ENCODE measurements at places on chromosomes 3 and 15.

DNA sequence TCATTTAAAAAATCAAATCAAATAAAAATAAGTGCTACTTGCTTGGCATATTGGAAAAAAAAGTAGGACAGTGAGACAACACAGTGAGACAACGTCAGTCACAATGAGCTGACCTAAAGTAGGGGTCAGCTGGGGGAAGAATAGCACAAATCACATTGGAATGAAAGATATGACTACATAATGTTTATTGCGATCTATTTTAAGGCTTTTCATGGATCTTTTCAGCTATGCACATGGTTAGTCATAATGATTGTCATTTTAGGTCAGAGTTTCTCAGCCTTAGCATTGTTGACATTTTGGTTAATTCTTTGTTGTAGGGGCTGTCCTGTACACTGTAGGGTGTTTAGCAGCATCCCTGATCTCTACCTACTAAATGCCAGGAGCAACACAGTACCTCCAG is 44.5 kb downstream of the CMSS1 start:
- DNase-seq: no peak

- DNase-seq: no peak
Observed at GRCh38 chr3:46271209-46271745, 29.0 kb downstream of the CCR3 start.

GRCh38 chr15:64928626-64929220 is 17.0 kb downstream of the ANKDD1A start:
- DNase-seq: no peak

GRCh38 chr3:116020495-116020894 is 397.2 kb downstream of the GAP43 start:
- DNase-seq: no peak

GRCh38 chr3:18424729-18425640 is at the start of gene SATB1:
Gene SATB1 (minus strand): TSS chr3:18425339. CDS start chr3:18420967, 4,372 bp downstream.
- peak; percentile 40 for DNase-seq

DNA sequence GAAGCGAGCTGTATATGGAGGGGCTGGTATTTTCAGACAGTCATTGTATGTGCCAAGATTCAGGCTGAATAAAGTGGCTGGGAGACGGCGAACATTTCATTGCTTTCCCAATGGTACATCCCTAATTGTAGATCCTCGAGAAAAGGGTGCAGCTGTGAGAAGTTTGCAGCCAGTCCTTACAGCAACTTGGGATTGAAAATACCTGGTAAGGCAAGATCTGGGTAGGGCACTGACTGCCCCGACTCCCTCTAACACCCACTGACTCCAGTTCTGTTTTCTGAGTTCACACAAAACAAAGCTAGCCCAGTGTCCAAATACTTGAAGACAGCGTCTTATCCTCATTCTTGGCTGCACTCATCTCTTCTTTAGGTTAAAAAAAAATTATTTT is 63.7 kb downstream of the EDEM1 start:
- no peak for DNase-seq

- DNase-seq: no peak
Observed at GRCh38 chr3:10763817-10764258, 52.2 kb upstream of the SLC6A11 start.

DNA sequence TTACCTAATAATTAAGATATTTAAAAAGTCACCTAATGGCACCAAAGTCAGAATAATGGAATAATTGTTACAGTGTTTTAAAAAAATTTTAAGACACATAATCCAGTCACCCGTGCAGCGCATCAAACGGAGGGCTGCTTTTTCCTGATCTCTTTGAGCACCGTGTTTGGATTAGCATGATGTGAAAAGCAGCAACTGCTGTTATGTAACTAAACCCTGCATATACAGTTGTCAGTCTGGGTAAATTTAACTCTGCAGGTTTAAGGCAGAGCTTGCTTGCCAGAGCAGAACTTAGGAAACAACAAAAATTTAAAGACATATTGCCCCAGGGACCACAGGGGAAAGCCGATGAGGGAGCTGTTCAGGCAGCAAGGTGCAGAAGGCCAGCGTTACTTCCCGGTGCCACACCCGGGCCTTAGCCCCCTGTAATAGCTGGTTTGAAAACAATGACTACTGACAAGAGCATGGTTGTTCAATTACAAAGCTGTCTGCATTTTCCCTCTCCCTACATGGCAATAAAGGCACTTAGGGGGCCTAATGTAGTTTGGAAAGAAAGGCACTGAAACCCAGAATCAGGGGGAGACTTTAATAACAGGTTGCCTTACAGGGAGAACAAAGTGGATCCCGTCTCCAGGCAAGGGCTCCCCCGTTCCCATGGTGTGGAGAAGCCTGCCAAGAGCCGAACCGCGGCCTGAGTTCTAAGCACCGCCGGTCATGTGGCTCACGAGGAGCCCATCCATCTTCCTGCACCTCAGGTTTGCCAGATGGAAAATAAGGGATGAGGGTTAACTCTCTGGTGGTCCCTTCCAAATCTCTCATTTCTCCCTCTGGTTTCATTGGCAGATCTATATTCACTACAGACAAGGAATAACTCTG is 32.2 kb downstream of the RORA start:
- no peak for DNase-seq

- no peak for DNase-seq
Observed at GRCh38 chr3:148789146-148789545, 38.5 kb upstream of the CPB1 start.

- DNase-seq: no peak
Observed at GRCh38 chr3:171528102-171528501, 67.9 kb upstream of the TNIK start.

- no peak for DNase-seq
Observed at GRCh38 chr3:117036259-117036799, 326.8 kb downstream of the TUSC7 start.

- no peak for DNase-seq
Observed at GRCh38 chr3:19811689-19812088, 122.3 kb downstream of the EFHB start.

- DNase-seq: no peak
Observed at GRCh38 chr3:71991681-71992080, 206.7 kb upstream of the PROK2 start.

DNA sequence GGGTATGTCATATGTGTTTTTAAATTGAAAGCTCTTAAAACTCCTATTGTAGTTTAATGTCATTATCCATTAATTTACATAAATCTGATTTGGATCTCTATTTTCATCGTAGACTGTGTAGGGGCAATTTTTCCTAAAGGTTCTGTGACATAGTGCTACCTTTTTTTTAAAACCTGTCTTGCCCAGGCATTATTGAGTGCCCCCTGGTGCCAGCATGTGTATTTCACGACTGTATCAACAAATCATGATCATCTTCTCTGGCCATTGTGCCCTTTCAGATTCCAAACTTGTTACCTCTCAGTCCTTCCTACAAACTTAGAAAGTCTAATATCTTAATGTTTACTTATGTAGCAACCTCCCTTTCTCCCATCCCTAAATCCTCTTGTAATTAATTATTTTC is 97.2 kb upstream of the FLNB start:
- no peak for DNase-seq

GRCh38 chr3:24709956-24710355 is 215.3 kb upstream of the THRB start:
- no peak for DNase-seq

GRCh38 chr3:133588035-133588434 is 14.5 kb downstream of the CDV3 start:
- no peak for DNase-seq

DNA sequence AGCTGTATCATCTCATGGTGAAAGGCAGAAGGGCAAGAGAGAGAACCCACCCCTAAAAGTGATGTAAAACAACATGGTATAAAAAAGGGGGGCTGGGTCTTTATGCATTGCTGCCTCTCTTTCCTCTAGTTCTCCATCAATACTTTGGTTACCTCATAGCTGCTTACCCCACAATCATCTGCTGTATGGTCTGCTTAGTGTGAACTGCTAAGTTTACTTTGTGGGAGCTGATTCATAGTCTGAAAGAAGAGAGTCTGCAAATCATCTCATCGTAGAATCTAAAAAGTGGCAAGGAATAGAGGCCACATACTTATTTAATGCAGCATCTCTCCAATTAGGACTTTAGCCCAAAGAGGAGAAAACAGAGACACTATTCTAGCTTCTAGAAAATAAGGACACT is 546.8 kb downstream of the GBE1 start:
- no peak for DNase-seq

DNA sequence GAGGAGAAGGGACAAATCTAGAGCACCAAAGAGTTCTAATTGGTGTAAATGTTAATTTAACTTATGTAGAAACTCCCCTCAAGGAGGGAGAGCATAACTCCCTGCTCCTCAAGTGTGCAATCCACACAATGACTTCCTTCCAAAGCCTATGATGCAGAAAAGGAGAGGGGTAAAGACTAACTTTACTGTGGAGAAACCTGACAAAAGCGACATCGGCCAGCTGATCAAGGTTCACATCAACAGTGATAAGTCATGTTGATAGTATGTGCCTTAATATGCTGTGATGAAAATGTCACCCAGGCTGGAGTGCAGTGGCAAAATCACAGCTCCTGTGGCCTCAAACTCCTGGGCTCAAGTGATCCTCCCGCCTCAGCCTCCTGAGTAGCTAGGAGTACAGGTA is 76.5 kb downstream of the TFDP2 start:
- no peak for DNase-seq

DNA sequence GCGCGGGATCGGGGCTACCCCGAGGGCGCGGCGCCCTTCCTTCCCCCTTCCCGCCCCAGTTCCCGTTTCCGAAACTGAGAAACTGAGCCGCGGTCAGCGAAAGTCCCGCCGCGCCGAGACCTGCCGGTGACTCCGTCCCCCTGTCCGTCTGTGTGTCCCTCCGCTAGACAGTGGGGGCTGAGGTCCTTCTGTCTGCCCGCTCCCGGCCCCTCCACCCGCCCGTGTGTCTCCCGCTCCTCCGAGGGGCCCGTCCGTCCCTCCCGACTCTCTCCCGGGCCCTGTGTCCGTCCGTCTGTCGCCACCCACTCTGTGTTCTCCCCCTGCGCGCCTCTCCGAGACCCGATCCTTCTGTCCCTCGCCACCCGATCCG is 426 bp downstream of the PRKCD start:
- DNase-seq: no peak
